ENCODE measurements at places on chromosomes 16 and 17.

GRCh38 chr17:71184716-71185115, 936.1 kb upstream of the SOX9 start:
- DNase-seq = no peak

GRCh38 chr16:8887952-8888560, 5.9 kb downstream of the LITAFD start:
- DNase-seq = peak; percentile 70

- DNase-seq = no peak
These were observed 60.2 kb downstream of the SDK2 start for GRCh38 chr17:73584049-73584448.

DNA sequence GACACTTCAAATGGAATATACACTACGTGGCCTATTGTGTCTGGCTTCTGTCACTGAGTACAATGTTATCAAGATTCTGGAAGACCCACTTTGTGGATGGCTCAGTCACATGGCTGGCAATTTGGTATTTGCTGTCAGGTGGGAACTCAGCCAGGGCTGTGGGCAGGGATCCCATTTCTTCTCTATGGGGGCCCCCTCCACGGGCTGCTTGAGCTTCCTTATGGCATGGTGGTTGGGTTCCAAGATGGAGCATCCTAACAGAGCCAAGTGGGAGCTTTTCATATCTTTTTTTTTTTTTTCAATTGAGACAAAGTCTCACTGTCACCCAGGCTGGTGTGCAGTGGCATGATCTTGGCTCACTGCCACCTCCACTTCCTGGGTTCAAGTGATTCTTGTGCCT, 18.0 kb upstream of the CEP20 start:
- no peak for DNase-seq

DNA sequence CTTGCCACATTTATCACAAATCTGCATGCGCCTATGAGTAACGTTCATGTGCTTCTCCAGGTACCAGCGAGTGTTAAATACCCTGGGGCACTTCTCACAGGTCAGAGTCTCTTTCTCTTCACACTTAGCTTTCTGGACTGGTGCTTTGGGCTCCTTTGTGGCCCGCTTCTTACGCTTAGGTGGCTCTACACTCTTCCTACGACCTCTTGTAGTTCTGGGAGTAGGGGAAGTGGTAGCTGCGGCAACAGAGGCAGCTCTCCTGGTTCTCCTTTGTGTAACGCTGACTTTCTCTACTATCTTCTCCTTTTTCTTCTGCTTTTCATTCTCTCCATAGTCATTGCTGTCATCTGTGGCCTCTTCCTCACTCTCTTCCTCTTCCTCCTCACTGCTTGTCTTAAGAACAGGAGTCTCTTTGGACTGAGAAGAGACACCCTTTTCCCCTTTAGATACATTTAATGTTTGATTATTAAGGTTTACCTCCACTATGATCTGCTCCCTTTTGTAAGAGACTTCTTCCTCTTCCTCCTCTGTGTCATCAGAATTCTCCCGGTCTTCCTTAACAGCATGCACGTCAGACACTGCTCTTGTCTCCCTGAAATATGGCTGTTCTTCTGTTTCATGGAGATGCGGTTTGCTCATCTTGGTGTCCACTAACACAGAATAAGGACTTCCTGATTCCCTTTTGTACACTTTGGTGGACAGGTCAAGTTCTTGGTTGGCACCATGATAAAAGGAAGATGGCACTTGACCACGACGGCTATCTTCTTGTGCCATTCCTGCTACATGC, 45.0 kb downstream of the ZNF652 start:
- no peak for DNase-seq

DNA sequence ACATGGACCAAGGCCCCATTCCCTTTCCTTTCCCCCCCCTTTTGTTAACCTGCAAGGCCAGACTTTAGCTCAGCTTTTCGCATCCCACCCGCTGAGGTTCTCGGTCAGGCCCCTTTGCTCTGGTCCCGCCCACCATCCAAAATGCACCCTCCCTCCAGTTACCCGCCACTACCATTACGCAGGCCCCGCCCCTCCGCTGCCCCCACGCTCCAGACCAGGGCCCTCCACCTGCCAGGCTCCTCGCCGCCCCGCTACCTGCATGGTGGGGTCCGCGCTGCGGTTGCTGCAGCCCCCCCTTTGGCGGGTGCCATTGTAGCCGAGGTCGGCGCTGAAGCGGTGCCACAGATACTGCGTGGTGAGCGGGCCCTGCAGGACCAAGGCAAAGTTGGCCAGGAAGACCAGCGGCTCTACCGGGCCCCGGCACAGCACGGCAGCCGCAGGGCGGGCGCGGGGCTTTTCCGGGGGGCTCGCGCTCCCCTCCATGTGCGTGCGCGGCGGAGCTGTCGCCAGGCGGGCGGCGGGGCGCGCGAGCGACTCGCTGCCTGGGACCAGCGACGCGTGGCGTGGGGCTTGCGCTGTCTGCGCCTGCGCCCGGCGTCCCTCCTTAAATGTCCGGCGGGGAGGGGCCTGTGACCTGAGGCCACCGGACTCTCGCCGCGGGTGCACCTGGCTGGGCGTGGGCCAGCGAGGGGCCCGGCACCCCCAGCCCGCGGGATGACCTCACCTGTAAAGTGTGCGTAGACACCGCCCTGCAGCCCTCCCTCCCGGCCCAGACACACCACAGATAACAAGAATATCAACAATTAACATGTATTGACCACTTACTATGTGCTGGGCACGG, at the start of gene SLC46A1:
Gene SLC46A1 (minus strand): TSS at position 581 of the 841 bp plus-strand sequence. CDS start 98 bp downstream, at position 483.
- DNase-seq = peak; percentile 19

DNA sequence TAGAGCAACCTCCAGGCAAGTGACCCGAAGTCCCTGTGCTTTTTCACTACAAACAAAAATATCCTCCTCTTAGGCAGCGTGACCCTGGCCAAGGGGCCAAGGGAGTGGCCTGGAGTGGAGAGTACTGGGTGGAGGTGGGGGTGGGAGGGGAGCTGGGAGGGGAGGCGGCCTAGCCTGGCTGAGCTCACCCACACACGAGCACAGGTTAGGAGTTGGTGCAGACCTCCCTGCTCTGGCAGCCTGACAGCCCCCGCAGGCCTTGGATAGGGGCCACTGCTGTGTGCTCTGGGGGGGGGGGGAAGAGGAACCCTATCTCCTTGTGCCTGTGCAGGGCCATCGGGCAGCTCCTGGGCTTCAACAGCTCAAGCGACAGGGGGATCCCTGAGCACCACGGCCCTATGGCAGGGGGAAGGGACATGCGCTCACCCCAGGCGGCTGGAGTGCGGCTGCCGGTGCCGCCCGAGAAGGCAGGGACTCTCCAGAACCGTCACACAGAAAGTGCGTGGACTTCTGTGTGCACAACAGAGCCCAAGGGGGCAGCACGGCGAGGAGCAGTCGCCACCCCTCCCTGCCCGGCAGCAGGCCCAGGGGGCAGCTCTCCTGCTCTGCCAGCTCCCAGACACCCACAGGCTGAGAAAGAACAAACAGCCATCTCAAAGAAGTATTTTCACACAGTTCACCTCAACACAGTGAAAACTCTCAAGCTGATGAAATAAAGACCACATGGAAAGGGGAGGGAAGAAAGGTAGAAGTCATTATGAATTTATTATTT, 13.3 kb downstream of the SLC16A3 start:
- no peak for DNase-seq

DNA sequence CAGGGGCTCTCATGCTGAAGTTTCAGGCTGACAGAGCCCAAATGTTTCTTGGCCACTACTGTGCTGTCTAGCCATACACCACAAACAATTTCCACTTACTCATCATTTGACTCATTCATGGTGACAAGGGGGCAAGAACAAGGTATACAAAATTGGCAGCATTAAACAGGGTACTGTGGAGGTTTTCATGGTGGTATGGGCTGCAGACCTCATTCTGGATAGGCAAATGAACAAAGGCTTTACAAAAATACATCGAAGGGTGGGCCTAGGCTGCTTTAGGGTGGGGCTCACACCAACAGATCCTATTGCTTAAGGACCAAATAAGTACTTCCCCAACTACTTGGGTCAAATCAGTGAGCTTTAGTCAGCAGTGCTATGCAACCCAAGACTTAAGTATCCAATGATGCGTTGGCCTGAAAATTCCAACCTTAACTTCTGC, 53.0 kb downstream of the N4BP1 start:
- peak; percentile 76 for DNase-seq

DNA sequence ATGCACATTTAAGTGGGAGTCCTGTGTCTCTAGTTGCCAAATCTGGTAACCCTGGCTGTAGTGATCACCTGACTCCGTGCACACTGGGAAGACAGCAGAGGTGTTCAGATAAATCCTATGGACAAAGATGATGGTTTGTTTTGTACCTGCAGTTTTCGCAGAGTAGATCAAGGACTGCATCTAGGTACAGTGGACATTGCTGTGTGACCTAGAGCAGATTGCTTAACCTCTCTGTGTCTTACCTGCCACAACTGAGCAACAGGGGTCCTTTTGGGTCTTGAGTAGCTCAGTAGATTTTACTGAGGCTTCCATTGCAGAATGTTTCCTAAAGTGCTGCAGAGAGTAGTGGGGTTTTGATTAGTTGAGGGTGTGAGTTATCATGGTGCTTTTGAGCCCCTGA, 160.8 kb downstream of the SHISA9 start:
- no peak for DNase-seq

DNA sequence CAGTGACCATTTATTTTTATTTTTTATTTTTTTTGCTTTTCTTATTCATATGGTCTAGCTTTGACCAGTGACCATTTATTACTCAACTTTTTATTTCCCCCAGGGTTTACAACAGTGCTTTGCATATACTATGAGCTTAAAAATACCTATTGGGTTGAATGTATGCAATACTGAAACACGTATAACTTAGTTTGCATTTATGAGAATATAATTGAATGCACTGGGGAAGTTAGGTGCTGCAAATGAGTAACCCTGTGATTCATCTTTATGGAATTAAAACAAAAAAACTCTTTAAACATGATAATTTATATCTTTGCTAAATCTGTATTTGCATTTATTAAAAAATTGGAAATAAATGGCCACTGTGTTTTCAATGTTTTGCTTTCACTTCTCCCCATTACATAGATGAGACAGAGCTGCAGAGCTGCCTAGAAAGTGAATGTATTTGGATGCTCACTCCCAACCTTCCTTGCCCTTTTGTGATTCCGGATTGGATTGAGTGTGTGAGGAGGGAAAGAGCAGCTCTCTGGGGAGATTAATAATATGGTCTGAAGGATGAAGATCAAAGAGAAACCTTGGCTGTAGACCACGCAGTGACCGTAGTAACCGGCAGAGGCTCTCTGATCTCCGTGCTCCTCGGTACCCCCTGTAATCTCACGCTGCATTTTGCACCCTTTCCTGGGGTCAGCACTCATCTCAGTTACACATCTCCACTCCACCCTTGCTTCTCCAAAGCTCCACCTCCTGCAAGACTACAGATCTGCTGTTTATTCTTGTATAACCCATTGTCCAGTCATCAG, 14.3 kb downstream of the TMEM100 start:
- DNase-seq = no peak

DNA sequence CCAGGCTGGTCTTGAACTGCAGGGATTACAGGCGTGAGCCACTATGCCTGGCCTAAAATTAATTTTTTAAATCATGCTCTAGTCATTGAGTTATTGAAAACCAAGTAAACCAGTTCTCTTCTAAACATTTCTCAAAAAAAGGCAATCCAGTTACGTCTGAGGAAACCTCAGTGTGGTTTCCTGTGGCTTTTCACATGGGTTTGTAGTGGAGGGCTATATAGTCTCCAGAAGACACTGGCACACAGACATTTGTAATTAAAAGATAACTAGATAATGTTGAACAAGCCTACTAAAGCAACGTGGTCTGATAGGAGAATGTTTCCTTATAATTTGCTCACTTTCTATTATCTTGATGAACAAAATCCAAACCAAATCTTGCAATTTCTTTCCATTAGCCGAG, 5.2 kb upstream of the TOB1 start:
- DNase-seq = no peak

DNA sequence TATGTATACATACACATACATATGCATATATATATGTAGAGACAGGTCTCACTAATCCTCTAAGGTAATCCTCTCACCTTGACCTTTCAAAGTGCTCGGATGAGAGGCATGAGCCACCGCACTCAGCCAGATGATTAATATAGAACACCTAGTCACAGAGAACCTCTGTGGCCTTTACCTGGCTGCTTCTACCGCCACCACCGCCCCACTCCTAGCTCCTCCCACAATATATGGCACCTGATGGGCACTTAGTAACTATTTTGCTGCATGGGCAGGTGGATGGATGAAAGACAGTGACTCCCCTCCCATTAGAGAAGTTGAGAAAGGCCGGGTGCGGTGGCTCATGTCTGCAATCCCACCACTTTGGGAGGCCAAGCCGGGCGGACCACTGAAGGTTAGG, 16.7 kb upstream of the ATP2C2 start:
- DNase-seq = no peak

GRCh38 chr17:59476413-59476812, 89.0 kb upstream of the DHX40 start:
- DNase-seq = no peak

- DNase-seq = peak; percentile 82
These were observed 18.2 kb downstream of the GNGT2 start for GRCh38 chr17:49191917-49192741.

DNA sequence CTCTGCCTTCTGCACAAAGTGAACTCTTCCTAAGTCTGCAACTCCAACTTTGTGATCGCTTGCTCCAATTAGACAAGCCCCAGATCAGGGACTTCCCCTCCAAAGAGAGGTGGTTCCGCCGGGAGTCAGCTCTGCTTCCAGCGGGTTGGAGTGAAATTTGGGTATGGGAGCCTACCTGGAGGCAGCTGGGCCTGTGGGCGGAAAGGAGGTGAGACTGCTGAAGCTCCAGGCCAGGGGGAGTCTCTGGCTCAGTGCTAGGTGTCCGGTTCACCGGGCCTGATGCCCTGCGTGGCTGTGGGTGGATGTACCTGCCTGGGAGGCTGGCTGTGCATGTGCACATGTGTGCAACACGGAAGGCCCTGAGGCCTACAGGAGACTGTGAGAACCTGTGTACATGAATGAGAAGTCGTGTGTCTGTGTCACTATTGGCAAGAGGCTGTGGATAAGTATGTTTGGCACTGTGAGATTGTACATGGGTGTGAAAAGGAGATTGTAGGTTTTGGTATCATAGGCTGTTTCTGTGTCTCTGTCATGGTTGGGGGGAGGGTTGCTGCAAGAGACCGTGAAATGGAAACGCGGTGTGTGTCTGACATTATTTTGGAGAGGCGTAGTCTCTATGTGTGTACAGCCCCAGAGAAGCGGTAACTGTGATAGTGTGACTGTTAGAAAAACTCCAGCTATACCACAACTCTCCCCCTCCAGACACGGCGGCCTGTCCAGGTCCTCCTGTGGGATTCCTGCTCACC, 4.2 kb downstream of the LHX1 start:
- DNase-seq = no peak
